Stimulated activated CD4-positive, alpha-beta T cell treated with anti-CD3 and anti-CD28 coated beads, Interleukin-1b, Interleukin-23, amount 100 ng/mL, for 48 hours (primary cell): ENCODE measurements at places on chromosomes 13 and 19.

DNA sequence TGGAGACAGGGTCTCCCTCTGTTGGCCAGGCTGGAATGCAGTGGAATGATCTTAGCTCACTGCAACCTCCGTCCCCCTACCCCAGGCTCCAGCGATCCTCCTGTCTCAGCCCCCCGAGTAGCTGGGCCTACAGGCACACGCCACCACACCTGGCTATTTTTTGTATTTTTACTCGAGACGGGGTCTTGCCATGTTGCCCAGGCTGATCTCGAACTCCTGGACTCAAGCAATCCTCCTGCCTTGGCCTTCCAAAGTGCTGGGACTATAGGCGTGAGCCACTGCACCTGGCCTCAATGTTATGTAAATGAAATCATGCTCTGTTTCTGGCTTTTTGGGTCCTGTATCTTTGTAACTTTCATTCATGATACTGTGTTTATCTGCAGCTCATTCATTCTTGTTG, 8.1 kb upstream of the ZNF579 start:
- no peak for DNase-seq

DNA sequence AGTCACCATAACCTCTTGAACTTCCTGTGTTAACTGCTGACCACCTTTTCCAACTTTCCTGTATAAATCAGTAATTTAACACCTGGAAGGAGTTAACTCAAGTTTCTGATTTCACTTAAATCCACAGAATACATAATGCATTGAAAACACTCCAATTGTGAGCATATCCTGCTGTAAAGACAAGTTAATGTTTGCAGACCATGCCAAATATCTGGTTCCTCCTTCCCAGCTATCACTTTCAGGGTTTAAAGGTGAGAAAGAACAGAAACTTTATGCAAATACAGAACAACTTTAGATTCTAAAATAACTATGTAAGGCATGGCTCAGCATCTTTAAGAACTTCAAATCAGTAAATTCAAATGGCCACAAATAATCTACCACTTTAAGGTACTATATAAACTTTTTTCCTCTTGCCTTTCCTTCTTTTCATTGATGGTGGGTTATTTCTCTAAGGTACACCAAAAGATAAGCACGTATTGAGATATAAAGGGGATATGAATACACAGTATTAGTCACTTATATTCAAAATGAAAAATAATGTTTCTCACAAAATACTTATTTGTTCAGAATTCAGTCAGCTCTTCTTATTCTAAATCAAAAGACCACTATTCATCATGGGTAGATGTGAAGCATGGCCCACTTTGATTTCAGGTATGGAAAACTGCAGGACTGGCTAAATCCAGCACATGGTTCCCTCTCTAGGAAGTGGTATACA, 6.6 kb upstream of the TPTE2 start:
- DNase-seq = no peak

DNA sequence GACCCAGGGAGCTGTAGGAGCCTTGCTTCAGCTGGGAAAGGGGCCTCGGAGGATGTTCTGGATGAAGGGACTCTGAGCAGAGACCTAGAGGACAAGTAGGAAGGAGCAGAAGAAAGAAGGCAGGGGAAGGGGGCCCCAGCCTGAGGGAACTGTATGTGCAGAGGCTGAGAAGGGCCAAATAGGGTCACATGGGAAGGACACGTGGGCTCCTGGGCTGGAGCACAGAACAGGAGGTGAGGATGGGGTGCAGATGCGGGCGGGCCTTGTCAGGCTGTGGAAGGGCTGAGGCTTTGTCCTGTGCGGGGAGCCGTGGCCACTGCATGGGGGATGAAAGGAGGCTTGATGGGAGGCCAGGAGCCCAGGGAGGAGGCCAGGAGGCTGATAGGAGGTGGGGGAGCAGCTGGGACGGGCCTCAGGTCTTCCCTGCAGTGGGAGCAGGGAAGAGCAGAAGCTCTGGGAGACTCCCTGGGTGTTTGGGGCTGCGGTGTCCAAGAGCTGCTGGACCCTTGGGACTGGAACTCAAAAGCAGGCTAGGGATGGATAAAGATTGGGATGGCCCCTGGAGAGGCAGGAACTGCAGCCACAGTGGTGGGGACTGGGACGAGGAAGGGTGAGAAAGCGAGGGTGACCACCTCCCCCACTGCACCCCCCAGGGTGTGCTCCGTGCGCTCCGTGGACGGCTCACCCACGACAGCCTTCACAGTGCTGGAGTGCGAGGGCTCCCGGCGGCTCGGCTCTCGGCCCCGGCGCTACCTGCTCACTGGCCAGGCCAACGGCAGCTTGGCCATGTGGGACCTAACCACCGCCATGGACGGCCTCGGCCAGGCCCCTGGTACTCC, 11.4 kb upstream of the LTBP4 start:
- DNase-seq = no peak

DNA sequence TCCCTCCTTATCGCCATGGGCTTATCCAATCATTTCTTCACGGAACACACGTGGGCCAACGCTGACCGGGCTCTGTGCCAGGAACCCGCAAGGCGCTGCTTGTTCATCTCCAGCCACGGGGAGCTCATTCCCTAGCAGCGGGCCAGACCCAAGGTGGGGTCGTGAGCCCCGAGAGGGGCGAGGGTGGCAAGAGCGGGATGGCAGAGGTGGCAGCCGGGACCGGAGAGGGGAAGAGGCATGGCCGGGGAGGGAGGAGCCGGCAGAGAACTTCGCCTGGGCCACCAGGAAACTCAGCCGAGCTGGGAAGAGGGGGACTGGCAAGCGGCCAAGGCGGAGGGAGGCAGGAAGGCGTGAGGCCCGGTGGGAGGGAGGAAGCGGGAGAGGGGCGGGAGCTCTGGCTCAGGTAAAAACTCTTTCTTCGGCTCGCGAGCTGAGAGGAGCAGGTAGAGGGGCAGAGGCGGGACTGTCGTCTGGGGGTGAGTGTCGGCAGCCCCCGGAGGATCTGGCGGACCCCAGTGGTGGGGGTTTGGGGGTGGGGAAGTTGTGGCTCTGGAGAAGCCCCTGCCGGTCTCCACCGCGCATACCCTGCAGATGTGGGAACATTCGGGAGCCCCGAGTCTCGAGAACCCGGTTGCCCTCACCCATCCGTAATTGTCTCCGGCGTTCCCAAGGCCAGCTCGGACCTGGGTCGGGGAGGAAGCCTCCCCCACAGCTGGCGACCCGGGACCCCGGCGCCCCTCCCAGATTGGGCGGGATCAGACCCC, at the start of gene B3GNT3:
B3GNT3 (plus strand) TSS at position 408 of the 764 bp plus-strand sequence. CDS start 12,670 bp downstream, outside the sequence.
- DNase-seq = no peak

GRCh38 chr13:22931576-22931975, 249.2 kb upstream of the SGCG start:
- DNase-seq = no peak
